ENCODE measurements at places on chromosomes 2 and 18.

GRCh38 chr18:79855147-79855933, 57.6 kb downstream of the KCNG2 start:
- DNase-seq, result no peak

- DNase-seq, result peak; percentile 2
These were observed 39.0 kb downstream of the KANSL1L start for GRCh38 chr2:210132239-210132638.

GRCh38 chr2:178197791-178198190, 3.5 kb downstream of the OSBPL6 start:
- DNase-seq, result no peak

GRCh38 chr2:118845522-118846441, 1.7 kb downstream of the EN1 start:
- DNase-seq, result no peak

- DNase-seq, result peak; percentile 57
These were observed 14.7 kb upstream of the BCL11A start for GRCh38 chr2:60567919-60568768.

DNA sequence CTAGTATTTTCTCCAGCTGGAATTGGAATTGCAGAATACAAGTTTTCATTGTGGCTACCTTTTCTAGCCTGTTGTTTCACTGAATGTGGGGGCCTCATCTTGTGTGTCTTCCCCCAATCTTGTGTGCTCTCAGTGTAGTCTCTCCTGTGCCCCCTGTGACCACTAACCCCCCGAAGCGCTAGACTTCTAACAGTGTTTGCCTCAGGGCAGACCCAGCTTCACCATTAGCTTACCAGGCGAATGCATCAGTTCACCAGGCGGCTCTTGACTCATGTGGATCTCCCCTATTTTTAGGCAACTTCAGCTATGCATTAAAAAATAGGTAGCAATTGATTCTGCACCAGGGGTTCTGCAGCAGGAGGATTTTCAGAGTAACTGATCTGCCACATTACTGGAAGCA, 376.2 kb upstream of the MEIS1 start:
- DNase-seq, result no peak

- DNase-seq, result no peak
These were observed 68.3 kb downstream of the SPTBN1 start for GRCh38 chr2:54524226-54524991.

DNA sequence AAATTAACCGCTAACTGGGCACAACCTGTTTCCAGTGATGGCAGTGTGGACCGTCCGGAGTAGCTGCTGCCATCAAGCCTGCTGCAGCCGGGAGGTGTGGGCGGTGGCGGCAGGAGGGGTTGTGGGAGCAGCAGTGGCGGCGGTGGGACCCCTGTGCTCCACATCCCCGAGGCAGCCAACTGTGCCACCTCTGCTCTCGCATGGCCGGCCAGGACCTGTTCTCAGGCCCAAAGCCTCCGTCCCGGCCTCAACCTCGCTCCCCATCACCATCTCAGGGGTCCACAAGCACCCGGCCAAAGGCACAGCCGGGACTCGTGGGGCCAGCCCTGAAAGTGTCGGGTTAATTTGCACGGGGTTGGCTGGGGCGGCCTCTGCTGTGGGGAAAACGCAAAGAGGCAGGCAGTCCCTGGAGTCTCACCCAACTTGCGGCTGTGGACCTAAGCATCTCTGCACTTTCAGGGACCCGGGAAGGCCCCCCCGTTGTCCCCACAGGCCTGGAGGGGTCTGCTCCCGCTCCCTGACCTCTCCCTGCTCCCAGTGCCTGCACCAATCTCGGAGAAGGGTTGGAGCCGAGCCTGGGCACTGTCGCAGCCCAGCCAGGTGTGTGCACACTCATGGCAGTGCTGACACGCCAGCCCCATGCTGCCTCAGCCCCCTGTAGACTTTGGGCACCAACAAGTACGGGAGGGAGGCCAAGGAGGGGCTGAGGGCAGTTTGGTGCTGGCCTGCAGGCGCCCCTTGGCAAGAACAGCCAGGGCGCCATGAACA, 44.4 kb upstream of the PEX13 start:
- no peak for DNase-seq

- DNase-seq, result no peak
These were observed 34.8 kb upstream of the ITGAV start for GRCh38 chr2:186554850-186555671.

All from SK-N-DZ (cell line).